GM23248 (cell line): ENCODE measurements at places on chromosomes 5 and 9. TPM values are rescaled to one million over a fixed set of nuclear protein-coding genes. Genes with fewer than 3 reads are reported as not detected.

DNA sequence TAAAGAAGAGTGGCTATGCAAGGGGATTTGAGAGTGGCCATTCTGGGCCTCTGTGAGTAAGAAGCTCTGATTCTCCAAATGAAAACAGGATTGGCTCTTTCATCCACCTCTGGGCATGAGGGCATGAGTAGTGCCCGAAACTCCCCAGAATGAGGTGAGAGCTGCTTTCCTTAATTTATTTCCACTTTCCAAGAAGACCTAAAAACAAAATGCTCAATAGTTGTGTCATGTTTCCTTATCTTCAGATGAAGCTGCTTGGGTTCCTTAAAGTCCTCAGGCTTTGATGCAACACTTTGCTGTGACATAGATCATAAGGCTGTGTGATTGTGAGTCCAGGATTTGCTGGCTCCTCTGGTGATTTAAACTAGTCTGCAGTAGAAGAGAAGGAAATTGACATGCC, 3.1 kb upstream of the ZCCHC10 start:
- no peak overlapping the region for H3K4me3 ChIP-seq
- H3K36me3 ChIP-seq = no peaks in the 10 kb centered on the region
- H3K27me3 ChIP-seq = no peaks in the 10 kb centered on the region
- H3K4me1 ChIP-seq = peaks cover 5% of the 10 kb centered on the region; the same call in 1 of the 2 replicates
- no peak for DNase-seq
- H3K27ac ChIP-seq = no peak overlapping the region

DNA sequence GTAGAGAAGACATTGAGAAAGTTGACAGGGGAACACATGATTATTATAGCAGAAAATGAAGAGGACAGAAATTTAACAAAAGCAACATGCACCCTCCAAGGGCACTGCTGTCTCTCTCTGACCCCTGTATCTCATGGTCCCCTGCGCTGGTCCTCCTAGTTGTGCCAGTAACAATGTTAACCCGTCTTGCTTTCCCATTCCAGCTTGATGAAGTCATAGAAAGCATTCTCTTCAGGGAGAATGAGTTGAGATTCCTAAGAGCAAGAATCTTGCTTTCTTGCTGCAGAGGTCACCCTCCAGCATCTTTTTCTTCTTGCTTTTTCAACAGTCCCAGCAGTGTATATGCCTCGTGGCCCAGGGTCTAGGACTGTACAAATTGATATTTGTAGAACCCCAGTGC, 279.6 kb upstream of the ADAMTSL1 start:
- DNase-seq = no peak
- H3K36me3 ChIP-seq = no peaks in the 10 kb centered on the region
- H3K4me1 ChIP-seq = no peaks in the 10 kb centered on the region

GRCh38 chr9:18114559-18115475, 359.1 kb upstream of the ADAMTSL1 start:
- H3K4me3 ChIP-seq = no peak overlapping the region
- no peaks in the 10 kb centered on the region for H3K4me1 ChIP-seq

- no peaks in the 10 kb centered on the region for H3K27me3 ChIP-seq
- H3K4me3 ChIP-seq = no peak overlapping the region
- no peak for DNase-seq
- H3K36me3 ChIP-seq = peaks cover 1% of the 10 kb centered on the region; the same call in 1 of the 2 replicates
These were observed 6.6 kb upstream of the PHYHD1 start for GRCh38 chr9:128913995-128914772.

GRCh38 chr9:34555002-34555348, 32.2 kb upstream of the ENHO start:
- H3K4me1 ChIP-seq = no peaks in the 10 kb centered on the region
- no peak for DNase-seq
- no peaks in the 10 kb centered on the region for H3K36me3 ChIP-seq

GRCh38 chr9:19397845-19398244, 11.0 kb upstream of the ACER2 start:
- H3K4me3 ChIP-seq = no peak overlapping the region
- DNase-seq = no peak
- H3K36me3 ChIP-seq = no peaks in the 10 kb centered on the region
- H3K27me3 ChIP-seq = no peaks in the 10 kb centered on the region

GRCh38 chr5:113177225-113177624, 200.6 kb downstream of the DCP2 start:
- H3K4me1 ChIP-seq = no peaks in the 10 kb centered on the region
- DNase-seq = no peak
- no peak overlapping the region for H3K4me3 ChIP-seq
- no peaks in the 10 kb centered on the region; the same call in 1 of the 2 replicates for H3K27me3 ChIP-seq
- H3K27ac ChIP-seq = no peak overlapping the region

GRCh38 chr5:16727755-16728325, 111.0 kb upstream of the RETREG1 start:
- H3K4me1 ChIP-seq = no peaks in the 10 kb centered on the region
- no peaks in the 10 kb centered on the region for H3K36me3 ChIP-seq
- no peaks in the 10 kb centered on the region for H3K27me3 ChIP-seq
- DNase-seq = no peak
- no peak overlapping the region for H3K27ac ChIP-seq

GRCh38 chr5:171888051-171888481, 102.4 kb downstream of the SMIM23 start:
- H3K36me3 ChIP-seq = peaks cover 21% of the 10 kb centered on the region
- H3K4me3 ChIP-seq = no peak overlapping the region
- H3K27ac ChIP-seq = no peak overlapping the region
- DNase-seq = no peak
- peaks cover 3% of the 10 kb centered on the region for H3K4me1 ChIP-seq

- no peaks in the 10 kb centered on the region for H3K36me3 ChIP-seq
- DNase-seq = no peak
- H3K4me1 ChIP-seq = peaks cover 8% of the 10 kb centered on the region
- H3K4me3 ChIP-seq = no peak overlapping the region
- H3K27me3 ChIP-seq = no peaks in the 10 kb centered on the region
These were observed 213.5 kb downstream of the GLIS3 start for GRCh38 chr9:4086119-4087090.

DNA sequence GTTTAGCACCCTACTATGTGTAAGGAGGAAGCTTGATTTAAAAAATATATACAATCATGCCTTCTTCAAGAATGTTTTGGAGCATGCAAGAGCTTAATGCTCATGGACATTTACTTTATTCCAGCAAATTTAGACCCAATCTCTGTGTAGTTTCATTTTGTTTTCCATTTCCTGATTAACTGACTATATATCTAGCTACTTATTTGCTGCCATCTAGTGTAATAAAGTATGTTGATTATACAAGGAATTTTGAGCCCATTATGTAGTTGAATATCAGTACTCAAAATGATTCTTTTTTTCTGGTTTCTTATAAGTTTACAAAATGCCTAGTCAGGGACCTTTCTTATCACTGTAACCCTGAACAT, 100.0 kb upstream of the CCDC152 start:
- no peak overlapping the region for H3K27ac ChIP-seq
- no peaks in the 10 kb centered on the region for H3K36me3 ChIP-seq
- H3K4me1 ChIP-seq = no peaks in the 10 kb centered on the region
- H3K27me3 ChIP-seq = no peaks in the 10 kb centered on the region
- DNase-seq = peak; percentile 24
- peak overlapping the region; percentile 18 for H3K4me3 ChIP-seq

GRCh38 chr9:34651876-34652601, at the start of gene IL11RA:
TSS of gene IL11RA (plus strand) at chr9:34652185. CDS start at chr9:34655218, 3,033 bp downstream.
- no peaks in the 10 kb centered on the region for H3K36me3 ChIP-seq
- peaks cover 51% of the 10 kb centered on the region for H3K4me1 ChIP-seq
- H3K27ac ChIP-seq = peak within 1 kb of the TSS; percentile 82
- no peaks in the 10 kb centered on the region for H3K27me3 ChIP-seq
- DNase-seq = peak; percentile 84

GRCh38 chr9:137023583-137023991, 4.5 kb downstream of the ABCA2 start:
- no peaks in the 10 kb centered on the region for H3K27me3 ChIP-seq
- no peaks in the 10 kb centered on the region for H3K4me1 ChIP-seq
- H3K27ac ChIP-seq = no peak overlapping the region
- no peak for DNase-seq
- H3K4me3 ChIP-seq = no peak overlapping the region
- H3K36me3 ChIP-seq = no peaks in the 10 kb centered on the region

DNA sequence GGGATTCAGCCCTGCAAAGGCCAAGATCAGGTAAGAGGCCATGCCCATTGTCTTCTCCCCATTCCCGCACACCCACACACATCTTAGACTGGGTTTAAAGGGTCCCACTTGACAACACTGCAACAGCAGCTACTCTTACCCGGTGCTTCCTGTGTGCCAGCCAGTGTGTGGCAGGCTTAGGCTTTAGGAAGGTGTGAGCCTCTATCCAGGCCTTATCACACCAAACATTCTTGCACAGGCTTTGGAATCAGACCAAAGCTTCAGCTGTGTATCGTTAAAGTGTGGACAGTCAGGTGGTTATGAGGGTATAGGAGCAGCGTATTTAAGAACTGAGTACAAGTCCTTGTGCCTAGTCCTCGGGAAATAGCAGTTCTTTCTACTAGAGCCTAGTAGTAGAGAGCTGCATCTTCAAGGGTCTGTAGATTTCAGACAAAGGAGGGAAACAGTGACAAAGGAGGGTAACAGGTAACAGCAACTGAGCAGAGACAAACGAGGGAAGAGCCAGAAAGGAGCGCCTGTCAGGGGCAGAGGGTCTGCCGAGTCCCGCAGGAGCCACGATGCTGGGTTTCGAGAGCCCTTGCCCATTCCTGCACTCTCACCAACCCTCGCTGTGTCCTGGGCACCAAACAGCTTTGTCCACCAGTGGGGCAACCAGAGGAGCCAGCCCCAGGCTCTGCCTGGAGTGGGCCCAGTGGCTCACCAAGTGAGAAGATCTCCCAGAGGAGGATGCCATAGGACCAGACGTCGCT, 30.9 kb downstream of the CSF1R start:
- peaks cover 31% of the 10 kb centered on the region for H3K4me1 ChIP-seq

GRCh38 chr9:111454751-111455150, 29.4 kb downstream of the ECPAS start:
- H3K36me3 ChIP-seq = peaks cover 8% of the 10 kb centered on the region; the same call in 1 of the 2 replicates
- no peaks in the 10 kb centered on the region for H3K4me1 ChIP-seq
- H3K27ac ChIP-seq = no peak overlapping the region
- H3K4me3 ChIP-seq = no peak overlapping the region
- DNase-seq = no peak

DNA sequence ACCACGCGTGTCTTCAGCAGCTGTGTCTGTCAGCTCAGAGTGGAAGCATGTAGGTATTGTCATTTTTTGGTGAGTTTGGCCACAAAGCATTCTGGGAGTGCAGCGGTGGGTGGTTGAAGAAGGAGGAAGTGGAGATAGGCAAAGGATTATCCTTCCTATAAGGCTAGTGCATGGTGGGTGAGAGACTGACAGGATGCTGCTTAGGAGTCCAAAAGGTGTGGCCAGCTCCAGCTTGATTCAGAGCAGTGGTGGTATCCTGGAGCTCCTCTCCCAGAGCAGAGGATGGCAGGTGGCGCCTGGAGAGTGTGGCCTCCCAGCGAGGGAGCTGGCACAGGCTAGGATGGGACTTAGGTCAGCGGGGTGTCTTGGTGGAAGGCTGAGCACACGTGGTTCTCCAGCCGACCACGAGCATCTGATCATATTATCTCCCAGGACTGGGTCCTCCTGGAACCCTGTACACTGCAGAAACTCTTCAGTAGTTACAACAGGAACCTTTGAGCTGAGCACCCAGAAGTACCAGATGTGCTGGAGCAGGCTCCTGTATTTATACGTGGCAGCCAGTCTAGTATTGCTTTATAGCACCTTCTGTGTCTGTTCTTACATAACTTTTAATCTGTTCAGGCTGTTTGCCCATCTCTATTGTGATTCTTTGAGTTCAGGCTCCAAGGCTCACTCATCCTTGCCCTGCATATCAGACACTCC, 29.6 kb downstream of the MAML1 start:
- peaks cover 6% of the 10 kb centered on the region for H3K36me3 ChIP-seq
- H3K4me1 ChIP-seq = peaks cover 59% of the 10 kb centered on the region
- H3K4me3 ChIP-seq = peak overlapping the region; percentile 32
- peak overlapping the region; percentile 84 for H3K27ac ChIP-seq
- peak; percentile 78 for DNase-seq

DNA sequence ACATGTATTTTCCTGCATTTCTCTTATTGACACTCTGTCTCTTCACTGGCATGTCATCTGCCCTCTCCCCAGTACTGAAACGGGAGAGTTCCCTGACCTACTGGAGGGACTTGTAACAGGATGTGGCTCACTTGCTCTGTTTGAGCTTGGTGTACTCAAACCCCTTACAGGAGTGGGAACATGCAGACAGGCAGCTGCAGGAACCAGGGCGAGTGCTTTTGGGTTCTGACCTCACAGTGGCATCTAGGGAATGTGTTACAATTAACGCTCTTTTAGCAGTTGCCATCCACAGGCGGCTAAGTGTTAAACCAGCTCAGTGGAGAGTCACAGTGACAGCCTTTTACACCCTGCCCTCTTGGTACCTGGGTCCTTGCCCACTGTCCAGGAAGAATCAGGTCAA, 300.3 kb upstream of the GRAMD2B start:
- H3K36me3 ChIP-seq = no peaks in the 10 kb centered on the region
- no peak for DNase-seq
- no peaks in the 10 kb centered on the region for H3K27me3 ChIP-seq
- no peak overlapping the region for H3K27ac ChIP-seq

DNA sequence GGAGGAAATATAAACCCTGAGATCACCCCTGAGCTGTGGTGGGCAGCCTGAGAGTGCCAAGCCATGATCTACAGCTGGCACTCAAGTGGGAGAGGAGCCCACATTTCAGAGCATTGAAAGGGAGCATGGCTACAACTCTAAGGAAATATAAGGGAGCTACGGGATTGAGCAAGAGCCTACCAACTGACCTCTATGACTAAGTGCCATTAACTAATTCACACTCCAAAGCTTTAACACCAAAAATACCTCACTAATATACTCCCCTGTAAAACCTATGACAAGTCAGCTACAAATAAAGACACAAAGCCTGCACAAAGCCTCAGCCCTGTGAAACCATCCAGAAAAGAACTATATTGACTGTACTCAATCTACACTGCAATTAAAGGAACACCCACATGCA, 286.8 kb upstream of the RPS23 start:
- 0 out of 2 replicates have a peak, but pooled peaks cover 7% of the 10 kb centered on the region for H3K27me3 ChIP-seq
- no peak overlapping the region for H3K4me3 ChIP-seq
- DNase-seq = no peak
- no peaks in the 10 kb centered on the region for H3K36me3 ChIP-seq
- no peaks in the 10 kb centered on the region for H3K4me1 ChIP-seq
- H3K27ac ChIP-seq = no peak overlapping the region

Gene GZMA
- total RNA-seq = not detected in 2 replicates

Gene BARHL1
- not detected in 2 replicates for total RNA-seq

Gene SHOC1
- total RNA-seq = not detected in 2 replicates

Gene SLC22A5
- 1.9 and 3.0 TPM in 2 replicates for total RNA-seq

Gene ADAMTS2
- 132 and 141 TPM in 2 replicates for total RNA-seq

Gene SELENOP
- total RNA-seq = 1.4 and 1.5 TPM in 2 replicates

Gene SAPCD2
- total RNA-seq = 5.4 TPM in 2 replicates
